NCI-H510A (cell line): ENCODE measurements at places on chromosomes 6 and 20.

GRCh38 chr6:133814797-133815196, 74.1 kb upstream of the TCF21 start:
- no peak for DNase-seq

DNA sequence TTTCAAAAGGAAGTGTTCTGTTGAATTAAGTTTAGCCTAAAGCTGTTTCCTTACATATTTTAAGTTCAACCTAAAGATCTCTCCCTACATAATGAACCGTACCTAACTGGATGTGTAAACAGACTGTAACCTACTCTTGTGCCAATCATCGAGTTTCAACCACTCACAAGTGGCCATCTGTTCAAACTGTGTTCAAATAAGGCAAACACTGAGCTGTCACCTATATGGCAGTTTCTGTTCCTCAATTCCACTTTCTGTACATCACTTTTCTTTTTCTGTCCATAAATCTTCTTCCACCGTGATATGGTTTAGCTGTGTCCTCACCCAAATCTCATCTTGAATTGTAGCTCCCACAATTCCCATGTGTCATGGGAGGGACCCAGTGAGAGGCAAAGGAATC, 428.6 kb downstream of the HACE1 start:
- no peak for DNase-seq

- DNase-seq = no peak
These were observed 41.7 kb downstream of the BCKDHB start for GRCh38 chr6:80148220-80148619.

DNA sequence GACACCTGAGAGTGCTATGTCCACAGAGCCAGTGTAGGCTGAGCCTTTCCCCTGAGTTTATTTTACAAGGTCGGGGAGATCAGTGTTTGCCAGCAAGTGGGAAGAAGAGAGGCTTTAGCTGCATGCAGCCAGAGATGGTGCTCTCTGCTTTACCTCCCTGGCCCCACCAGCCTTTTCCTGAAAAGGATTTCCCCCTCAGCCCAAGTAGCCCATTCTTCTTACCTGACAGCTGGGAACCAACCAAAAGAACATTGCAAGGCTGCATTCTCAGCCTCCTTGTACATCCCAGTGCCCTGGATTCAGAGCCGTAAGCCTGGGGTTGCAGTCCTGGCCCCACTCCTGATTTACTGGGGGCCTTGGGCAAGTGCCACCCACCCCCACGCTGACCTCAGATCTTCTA, 16.9 kb downstream of the SNPH start:
- DNase-seq = no peak

DNA sequence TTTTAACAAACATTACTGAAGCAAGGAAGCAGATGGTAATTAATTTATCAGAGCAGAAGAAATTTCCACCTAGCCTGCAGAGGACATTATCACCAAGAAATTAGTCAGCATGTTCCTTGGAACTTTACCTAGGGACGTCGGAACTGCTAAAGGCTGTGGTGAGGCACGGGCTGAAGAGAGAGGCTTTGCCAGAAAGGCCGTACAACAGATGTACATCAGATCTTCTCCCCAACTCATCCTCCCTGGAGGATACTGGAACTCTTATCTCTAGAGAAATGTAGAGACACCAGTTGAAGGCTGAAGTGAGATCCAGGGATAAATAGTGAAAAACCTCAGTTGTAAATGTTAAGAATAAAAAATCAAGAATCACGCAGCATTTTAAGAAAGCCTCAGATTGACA, 257.1 kb downstream of the SAMD5 start:
- no peak for DNase-seq

GRCh38 chr6:148203970-148204369, 138.7 kb upstream of the SASH1 start:
- DNase-seq = peak; percentile 2

GRCh38 chr6:167731731-167732422, 94.8 kb upstream of the AFDN start:
- no peak for DNase-seq

DNA sequence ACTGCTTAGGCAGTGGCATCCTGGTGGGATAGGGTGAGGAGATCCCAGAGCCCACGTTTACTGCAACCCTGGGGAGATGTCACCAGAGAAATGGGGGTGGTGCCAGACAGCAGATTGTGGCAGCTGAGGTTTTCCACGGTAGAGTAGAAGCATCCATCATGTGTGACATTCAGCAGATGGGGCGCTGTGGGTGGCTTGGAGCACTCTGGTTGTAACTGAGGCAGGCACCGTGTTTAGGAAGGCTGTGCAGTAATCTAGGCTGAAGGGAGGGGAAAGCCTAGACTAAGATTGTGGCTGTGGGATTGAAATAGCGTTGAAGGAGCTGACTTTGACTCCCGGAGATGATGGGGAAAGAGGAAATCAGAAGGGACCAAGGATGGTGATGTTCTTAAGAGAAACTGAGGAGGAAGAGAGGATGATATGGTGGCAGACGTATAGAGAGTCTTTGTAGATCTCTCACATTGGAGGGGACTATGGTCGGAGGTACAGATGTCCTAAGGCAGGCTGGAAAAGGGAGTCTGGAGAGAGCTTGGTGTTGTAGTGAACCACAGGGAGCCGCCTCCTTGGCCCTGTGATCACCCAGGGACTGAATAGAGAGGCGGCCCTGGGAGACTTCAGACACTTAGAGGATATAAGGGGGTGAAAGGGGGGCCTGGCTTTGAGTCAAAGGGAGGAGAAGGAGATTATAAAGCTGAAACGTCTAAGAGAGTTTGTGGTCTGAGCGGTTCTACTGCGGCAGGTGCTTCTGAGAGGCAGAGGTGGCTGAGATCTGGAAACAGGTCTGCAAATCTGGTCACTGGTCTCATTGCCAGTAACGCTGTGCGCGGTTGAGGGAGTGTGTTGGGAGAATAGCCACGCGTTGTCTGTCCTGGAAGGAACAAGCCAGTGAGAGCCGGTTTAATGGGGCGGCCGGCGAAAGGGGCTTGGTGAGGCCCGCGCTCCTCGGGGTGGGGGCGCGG, 792 bp upstream of the MICA start:
- no peak for DNase-seq

DNA sequence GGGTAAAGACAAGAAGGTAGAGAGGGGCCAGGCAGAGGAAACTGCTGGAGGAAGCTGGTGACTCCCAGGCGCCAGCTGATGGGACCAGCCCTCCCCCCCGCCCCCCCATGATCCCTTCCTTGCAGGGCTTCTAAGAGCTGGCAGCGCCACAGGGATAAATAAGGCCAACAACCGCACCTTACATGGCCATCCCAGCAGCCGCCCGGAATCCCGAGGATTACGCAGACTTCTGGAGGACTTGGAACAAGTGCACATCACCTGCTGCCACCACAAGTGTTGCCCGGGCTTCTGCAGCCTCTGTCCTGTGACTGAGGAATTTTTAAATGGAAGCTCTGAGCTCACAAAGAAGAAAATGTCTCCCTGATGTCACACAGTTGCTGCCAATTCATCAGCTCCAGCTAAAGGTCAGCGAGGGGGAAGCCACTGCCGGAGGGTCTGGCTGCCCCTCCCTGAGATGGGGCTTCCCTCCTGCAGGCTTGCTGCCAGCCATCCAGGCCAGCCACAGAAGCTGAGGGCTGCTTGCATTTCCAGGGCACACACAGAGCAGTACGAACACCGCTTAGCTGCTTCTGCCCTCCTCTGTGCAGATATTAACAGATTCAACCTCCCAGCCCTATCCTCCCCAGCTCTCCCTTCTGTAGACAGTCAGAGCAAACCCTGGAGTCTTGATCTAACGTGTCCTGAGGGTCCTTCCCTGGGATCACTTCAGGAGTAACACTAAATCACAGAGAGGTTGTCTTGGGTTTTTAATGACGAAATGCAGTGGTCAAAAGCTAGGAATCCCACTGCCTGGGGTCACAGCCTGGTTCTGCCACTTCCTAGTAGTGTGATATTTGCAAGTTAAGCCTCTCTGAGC, 38.6 kb upstream of the PIM1 start:
- DNase-seq = peak; percentile 91

DNA sequence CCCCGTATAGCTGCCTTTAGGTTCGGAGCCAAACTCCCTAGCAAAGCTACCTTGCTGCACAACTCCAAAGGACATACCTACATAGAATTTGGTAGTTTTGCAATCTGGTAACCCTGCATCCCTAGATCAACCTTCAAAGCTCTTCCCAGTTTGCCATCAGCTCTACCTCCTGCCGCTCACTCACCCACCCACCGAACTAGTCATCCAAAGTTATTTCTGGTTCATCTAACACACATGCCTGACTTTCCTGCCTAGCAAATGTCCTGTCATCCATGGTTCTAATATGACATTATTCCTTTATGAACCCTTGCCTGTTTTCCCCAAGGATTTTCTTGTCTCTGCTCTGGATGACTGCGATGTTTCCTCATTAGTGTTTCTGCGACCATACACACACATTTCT, 21.6 kb downstream of the SPAG4 start:
- DNase-seq = no peak

DNA sequence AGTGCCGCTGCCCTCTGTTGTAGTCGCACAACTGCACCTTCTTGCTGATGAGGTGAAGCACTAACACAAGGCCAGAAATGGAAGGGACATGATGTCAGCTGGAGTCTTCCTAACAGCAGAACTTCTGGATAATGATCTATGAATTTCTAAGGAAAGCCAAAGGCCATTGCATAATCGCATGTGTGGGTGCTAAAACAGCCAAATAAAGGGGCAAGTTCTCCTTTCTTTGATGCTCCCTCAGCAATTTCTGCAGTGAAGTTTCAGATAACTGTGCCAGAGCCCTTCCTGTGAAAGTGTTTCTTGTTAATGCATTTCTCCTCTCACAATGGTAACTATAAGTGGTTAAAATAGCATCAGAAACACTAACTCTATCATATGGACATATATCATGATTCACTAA, 8.0 kb upstream of the F13A1 start:
- no peak for DNase-seq

DNA sequence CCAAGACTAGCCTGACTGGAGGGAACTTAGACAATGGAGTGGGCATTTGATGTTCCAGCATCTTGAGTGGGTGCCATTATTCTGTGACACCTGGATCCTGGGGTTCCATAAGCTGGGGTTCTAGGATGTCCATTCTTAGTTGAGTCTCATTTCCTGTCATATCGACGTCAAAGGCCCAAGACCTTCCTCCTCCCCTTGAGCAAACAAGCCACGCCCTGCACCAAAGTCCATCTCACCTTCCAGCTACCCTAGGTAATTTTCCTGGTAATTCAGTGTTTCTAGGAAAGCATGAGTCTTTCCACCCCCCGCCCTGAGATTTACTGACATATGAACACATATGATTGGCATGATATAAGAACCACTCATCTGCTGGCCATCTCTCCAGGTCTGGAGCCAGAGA, at the start of gene TRIM40:
Gene TRIM40, plus strand, starts transcription at position 384 of the 400 bp plus-strand sequence. CDS start 897 bp downstream, outside the sequence.
- no peak for DNase-seq

- no peak for DNase-seq
These were observed 803 bp upstream of the SRXN1 start for GRCh38 chr20:653590-654416.

DNA sequence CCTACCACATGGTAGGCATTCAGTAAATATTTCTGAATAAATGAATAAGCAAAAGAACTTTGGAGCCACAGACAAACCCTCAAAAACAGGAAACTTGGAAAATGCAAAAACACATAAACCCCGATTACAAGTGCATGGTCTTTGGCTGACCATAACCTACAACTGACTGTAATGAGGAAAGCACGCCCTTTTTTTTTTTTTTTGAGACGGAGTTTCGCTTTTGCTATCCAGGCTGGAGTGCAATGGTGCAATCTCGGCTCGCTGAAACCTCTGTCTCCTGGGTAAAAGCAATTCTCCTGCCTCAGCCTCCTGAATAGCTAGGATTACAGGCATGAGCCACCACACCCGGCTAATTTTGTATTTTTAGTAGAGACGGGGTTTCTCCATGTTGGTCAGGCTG, 11.9 kb upstream of the LATS1 start:
- no peak for DNase-seq

DNA sequence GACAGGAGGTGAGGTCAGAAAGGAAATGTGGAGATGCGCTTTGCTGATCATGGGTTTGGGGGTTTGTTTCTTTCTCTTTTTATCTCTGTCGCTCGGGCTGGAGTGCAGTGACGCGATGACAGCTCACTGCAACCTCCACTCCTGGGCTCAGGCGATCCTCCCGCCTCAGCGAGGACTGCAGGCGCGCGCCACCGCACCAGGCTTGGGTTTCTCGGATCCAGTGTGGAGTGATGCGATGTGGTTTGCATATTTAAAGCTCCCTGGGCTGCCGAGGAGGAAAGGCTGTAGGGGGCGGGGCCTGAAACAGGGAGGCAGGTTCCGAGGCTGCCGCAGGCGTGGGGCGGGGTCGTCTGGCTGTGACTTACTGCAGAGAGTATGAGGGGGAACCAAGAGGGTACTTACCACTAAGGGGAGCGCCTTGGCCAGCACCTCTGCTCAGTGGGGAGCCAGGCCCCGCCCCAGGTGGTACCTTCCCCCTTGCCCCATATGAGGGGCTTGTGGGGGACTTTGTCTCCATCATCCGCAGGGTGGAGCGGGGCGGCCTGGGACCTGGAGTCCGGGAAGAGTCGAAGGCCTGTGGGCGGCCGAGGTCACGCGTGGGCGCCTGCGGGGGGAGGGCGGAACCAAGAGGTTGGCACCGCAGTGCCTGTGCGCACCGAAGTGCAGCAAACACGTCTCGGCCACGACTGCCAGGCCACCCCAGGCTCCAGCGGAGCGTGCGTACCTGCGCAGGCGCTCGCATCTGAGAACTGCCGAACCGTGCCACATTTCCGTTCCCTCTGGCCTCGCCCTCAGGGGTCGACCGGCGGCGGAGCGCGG, 12.7 kb upstream of the BAK1 start:
- no peak for DNase-seq

GRCh38 chr6:134910593-134910935, 39.3 kb downstream of the ALDH8A1 start:
- no peak for DNase-seq

GRCh38 chr20:52493171-52493721, 301.7 kb upstream of the ZFP64 start:
- peak; percentile 90 for DNase-seq

DNA sequence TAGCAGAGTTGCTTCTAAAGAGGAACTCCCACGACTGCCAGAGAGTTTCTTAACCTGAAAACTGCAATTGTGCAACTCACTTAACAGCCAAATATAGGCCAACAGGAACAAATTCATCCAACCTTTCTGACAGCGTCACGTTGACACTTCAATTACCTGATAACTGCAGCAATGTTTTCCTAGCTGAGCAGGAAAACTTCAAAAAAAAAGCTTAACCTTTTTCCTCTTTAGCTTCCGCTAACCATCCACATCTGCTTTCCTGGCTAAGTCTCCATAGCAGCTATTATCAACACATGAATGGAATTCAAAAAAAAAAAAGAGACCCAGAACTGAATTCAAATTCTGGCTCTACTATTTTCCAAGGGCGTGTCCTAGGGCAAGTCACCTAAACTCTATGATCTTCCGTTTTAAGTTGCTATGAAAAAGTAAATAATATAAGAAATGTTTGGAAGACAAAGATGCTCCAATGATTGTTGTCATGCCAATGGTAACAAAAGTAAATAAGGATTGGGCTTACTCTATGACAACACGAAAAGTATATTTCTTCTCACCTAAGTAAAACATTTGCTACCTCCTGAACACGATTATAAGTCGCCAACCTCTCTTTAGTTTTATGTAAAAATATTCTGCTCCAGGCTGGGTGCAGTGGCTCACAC, 524.6 kb upstream of the JARID2 start:
- no peak for DNase-seq
